ENCODE measurements at places on chromosomes 5 and 9.

DNA sequence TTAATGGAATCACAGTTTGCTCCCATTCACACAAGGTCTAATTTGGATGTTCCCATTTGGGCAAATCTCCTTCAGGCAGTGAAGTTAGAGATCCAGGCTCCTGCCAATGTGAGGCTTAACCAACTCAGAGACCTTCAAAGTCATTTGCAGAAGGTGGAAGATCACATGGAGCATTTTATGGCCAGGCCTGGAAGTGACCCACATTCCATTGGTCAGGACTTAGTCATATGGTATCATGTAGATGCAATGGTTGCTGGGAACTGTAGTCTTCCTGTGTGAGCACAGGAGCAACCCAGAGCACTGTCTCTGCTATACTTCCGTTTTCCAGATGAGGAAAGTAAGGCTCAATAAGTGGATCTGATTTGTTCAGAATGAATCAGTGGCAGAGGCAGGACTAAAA, 292.7 kb upstream of the SMARCA2 start:
- no peak for DNase-seq

DNA sequence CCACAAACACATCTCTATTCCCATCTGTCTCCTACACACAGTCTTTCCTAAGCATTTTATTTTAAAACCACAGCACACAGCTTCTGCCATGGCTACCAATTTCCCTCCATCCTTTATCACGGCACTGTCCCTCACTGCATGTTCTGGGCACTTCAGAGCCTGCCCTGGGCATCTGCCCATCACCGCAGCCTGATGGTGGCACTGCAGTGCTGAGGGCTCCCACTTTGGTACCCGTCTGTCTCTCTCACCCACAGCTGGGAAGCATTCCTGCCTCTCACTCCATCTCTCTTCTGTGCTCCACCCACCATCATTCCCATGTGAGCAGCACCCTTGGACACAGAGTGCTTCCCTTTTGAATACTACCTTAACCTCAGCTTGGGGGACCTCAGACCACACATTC, 31.7 kb downstream of the ZDHHC11 start:
- DNase-seq: no peak

GRCh38 chr5:149583394-149583793, 2.1 kb downstream of the ARHGEF37 start:
- no peak for DNase-seq

GRCh38 chr5:138661291-138661960, 86.2 kb upstream of the HSPA9 start:
- no peak for DNase-seq

GRCh38 chr9:116544896-116545295, 142.2 kb upstream of the TRIM32 start:
- no peak for DNase-seq

GRCh38 chr5:138035605-138036537, 3.0 kb upstream of the FAM13B start:
- peak; percentile 33 for DNase-seq
